ENCODE measurements at places on chromosomes 4 and X.
A peak's percentile ranks its signal among the peaks of the same experiment; 100 is the strongest.

- DNase-seq, result no peak
Measured at GRCh38 chr4:83125738-83126141, 11.2 kb upstream of the PLAC8 start.

GRCh38 chr4:6916069-6916586, 6.5 kb downstream of the TBC1D14 start:
- DNase-seq, result no peak

DNA sequence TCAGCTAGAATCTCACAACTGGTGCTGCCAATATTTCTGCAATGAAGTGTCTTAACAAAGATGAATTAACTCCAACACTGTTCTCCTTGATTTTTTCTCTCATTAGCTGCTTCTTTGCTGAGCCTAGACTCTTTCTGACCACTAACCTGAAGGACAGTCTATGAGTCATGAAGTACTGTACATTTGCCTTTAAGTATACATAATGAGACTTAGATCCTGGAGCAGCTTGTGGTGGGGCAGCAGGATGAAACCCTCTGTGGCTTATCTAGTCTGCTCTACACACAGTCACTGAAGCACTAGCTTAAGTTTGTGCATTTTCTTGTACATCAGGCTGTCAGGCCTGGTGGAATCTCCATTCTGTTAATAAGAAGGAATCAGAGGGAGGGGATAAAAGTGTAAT, 307.4 kb upstream of the SMIM31 start:
- DNase-seq, result no peak

DNA sequence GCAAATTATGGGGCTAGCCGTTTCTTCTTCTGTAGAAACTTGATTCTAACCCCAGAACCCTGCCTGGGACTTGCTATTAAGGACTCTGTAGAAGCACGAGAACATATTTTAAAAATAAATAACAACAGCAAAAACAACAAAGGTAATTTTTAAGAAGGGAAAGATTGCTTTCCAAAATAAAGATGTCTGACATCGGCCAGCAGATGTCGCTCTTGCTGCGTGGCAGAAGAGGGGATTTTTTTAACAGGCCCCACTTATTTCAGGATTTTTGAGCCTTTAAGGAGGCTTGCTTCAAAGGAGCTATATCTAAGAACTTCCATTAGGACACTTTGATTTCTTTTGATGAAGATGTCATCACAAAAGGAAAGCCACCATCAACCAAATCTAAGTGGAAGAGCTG, 62.8 kb upstream of the EGFL6 start:
- no peak for DNase-seq

DNA sequence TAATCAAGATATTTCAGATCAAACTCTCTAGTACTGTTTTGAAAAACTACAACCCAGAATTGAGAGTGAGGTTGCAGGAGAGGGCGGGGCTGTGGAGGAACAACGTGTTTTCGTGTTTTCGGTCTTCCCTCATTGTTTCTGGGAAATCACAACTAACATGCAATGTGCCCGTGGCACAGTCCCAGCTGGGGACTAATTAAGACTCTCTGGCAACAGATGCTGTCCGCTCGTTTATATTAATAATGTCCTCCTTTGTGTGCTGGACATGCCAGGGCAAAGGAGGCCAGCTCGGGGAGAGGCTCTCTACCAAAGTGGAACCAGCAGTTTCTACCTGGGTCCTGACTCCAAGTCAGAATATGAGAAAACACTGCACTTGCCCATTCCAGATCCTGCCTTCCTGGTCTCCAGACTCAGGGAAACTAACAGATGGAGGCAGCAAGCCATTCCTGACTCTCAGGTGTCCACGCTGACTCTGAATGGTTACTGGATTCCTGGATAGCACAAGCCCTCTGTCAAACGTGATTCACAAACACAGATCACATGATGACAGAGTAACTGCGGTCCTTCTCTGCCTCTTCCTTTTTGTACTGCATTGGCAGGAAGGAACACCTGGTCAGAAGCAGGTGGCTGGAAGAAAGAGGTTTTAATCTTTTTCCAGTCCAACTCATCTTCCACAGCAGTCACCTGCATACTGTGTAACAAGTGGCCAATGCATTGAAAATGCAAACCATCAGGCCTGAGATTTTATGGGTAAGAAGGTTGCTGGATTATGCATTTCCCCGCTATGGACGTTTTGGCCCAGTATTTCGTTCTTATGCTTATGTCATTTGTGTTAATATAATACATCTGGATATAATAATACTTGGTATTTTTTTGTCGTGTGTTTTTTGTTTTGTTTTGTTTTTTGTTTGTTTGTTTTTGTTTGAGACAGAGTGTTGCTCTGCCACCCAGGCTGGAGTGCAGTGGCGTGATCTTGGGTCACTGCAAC, 65.0 kb downstream of the COQ2 start:
- no peak for DNase-seq

GRCh38 chrX:153706799-153707198, 17.4 kb downstream of the BCAP31 start:
- DNase-seq, result no peak

DNA sequence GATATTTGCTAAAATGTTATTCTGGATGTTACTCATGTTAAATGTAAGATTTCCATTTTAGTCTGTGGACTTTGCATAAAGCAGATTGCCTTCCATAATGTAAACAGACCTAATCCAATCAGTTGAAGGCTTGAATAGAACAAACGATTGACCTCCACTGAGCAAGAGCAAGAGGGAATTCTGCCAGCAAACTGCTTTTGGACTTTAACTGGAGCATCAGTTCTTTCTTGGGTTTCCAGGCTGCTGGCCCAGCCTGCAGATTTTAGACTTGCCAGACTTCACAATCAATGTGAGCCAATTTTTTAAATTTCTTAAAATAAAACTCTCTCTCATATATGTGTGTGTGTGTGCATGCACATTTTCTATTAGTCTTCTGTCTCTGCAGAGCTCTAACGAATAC, 1248.8 kb downstream of the ADGRL3 start:
- DNase-seq, result no peak

- no peak for DNase-seq
Measured at GRCh38 chr4:82618103-82618720, 56.4 kb upstream of the TMEM150C start.

- peak; percentile 35 for DNase-seq
Measured at GRCh38 chr4:119268466-119268865, 53.5 kb downstream of the FABP2 start.

DNA sequence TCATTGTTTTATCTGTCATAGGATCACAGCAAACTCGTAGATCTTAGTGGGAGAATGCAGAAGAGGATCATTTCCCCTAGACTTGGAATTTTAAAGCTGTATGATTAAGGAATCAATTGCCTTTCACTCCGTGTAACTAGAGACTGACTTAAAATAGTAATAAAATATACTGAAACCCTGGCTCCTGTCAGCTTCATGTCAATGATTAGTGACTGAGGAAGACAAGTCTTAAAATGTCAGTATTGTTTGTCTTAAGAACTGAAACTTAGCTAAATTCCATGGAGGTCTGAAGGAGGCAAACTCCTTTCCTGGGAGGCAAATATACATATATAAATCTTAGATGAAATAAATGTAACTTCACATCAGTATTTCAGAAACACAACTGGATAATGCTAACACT, 1016.7 kb upstream of the PCDH10 start:
- DNase-seq, result no peak

DNA sequence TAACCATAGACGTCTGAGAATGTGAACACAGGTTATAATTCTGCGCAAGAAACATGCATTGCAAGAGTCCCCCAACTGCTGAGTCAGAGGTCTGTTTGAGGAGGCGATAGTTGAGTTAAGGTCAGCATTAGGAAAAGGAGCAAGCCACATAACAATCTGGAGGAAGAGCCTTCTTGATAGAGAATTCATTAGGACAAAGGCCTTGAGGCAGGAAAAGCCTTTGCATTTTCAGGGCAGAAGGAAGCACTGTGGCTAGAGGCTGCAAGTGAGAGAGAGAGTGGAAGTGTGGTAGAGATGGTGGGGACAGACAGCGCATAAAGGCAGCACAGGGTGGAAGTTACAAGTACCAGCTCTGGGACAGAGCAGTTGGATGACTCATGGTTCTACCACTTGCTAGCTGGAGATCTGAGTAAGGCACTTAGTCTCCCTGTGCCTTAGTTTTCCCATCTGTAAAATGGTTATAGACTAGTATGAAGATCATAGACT, 125.8 kb upstream of the LNX1 start:
- DNase-seq, result no peak

- no peak for DNase-seq
Measured at GRCh38 chrX:41029332-41029731, 55.9 kb upstream of the USP9X start.

- DNase-seq, result no peak
Measured at GRCh38 chr4:72714482-72715279, 145.7 kb upstream of the ADAMTS3 start.

GRCh38 chr4:38099020-38099600, 138.9 kb downstream of the PTTG2 start:
- no peak for DNase-seq

- no peak for DNase-seq
Measured at GRCh38 chr4:48130100-48130499, 4.0 kb downstream of the TXK start.

DNA sequence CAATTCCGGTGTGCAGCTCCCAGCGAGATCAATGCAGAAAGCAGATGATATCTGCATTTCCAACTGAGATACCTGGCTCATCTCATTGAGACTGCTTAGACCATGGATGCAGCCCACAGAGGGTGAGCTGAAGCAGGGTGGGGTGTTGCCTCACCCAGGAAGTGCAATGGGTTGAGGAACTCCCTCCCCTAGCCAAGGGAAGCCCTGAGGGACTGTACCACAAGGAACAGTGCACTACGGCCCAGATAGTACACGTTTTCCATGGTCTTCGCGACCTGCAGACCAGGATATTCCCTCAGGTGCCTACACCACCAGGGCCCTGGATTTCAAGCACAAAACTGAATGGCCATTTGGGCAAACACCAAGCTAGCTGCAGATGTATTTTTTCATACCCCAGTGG, 150.0 kb downstream of the TET2 start:
- DNase-seq, result no peak

GRCh38 chrX:72576141-72576894, 3.7 kb upstream of the HDAC8 start:
- no peak for DNase-seq

- no peak for DNase-seq
Measured at GRCh38 chr4:142778430-142778829, 67.7 kb downstream of the INPP4B start.
